ENCODE measurements at places on chromosomes 6 and 20.

- no peak for DNase-seq
These were observed 1192.3 kb upstream of the GJE1 start for GRCh38 chr6:140940251-140940925.

GRCh38 chr20:45223136-45223535 is 2.0 kb downstream of the SEMG2 start:
- DNase-seq = no peak

DNA sequence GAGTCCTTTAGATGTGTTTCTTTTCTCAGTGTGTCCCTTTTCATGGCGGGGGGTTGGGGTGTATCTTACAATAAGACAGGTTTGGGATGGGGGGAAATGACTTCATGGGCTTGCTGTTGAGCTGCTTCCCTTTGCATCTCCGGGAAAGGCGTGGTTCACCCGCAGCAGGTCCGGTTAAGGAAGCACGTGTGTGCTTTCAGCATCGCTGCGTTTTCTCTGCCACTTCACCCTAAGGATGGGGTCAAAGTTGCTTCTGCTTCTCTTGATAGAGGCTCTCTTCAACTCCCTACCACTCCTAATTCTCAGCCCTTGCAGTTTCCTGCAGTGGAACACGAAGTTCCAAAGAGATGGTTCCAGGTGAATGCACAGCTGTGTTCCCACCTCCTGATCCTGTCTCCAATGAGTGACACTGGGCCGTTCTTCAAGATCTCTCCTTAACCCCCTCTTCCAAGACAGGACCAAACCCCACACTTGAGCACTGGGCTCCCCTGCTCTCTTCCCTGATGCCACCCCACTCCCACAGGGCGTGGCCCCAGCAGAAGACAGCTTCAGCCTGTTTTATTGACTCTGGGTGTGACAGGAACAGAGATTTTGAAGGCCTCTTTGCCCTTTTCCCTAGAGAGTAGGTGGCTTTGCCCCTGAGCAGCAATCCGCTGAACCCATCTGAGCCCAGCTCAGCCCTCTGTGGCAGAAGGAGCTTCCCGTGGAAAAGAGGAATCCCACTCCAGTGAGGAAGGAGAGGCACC is 85.2 kb downstream of the PLEKHG1 start:
- DNase-seq = no peak

- DNase-seq = no peak
These were observed 1.5 kb upstream of the FAM83D start for GRCh38 chr20:38924718-38925117.

DNA sequence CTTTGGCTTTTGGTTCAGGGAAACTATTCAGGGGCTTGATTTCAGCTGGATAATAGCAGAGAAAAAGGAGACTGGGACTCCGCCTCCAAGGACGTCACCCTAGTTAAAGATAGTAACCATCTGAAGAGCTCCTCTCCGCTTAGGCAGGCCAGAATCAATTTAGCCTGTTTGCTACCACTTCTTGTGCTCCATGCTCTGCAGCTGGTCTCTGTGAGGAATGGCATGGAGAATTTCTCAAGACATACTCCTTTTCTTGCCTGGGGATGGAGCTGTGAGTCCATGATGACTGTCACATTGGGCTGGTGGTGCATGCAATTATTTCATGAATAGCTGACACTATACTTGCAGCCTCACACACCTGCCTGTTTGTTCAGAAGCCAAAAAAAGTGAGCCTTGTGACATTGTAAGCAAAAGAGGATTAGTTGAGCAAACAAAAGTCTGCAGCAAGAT is 61.4 kb downstream of the TXLNB start:
- no peak for DNase-seq

DNA sequence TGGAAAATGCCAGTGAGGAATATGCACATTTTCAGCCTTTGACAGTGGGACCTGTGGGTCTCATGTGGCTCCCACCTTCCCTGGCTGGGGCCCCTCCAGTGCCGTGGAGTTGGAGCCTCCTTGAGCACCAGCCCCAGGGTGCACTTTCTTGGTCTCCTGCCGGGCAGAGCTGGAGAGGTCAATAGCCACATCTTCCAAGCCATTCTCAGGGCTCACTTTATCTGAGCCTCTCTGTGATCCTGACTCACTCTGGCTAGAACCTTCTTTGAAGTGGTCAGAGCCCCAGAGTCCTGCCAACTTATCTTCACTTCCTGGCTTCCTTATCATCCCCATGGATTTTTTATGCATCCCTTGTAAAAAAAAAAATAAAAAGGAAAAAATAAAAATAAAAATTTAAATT is 5.7 kb downstream of the VSX1 start:
- no peak for DNase-seq

DNA sequence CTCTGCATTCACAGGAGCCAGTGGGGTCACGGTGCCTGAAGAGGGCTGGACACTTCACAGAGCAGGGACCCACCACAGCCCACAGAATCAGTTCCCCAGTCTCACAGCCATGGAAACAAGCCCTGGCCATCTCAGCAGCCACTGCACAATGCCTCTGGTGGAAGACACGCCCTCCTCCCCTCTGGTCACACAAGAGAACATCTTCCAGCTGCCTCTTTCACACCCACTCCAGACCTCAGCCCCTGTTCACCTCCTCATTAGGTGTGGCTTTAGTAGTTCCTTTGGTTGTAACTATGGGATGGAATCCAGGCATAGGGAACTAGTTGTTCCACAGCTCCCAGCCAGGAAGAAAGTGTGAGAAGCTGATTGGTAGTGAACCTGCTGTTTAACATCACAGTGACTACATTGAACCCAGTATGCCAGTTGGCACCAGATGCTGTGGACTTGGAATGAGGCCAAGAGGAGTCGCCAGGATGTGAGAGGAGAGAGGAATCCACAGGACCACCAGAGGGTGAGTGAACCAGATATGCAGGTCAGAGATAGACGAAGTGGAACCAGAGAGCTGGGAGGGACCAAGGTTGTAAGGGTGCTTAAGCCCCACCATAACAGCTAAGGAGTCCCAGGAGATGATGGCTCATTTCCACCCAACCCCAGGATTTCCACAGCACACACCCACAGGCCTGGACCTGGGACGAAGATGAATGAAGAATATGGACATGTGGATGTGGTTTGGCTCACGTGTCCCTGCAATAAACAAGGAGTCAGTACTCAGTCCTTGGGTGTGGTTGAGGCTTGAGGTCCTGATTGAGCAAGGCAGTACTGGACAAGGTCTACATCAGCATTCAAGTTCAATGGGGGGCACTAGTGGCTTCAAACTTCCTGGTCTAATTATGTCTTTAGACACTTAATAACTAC is 8.8 kb upstream of the BTN3A3 start:
- no peak for DNase-seq

GRCh38 chr6:10460096-10460495 is 45.2 kb upstream of the TFAP2A start:
- no peak for DNase-seq

DNA sequence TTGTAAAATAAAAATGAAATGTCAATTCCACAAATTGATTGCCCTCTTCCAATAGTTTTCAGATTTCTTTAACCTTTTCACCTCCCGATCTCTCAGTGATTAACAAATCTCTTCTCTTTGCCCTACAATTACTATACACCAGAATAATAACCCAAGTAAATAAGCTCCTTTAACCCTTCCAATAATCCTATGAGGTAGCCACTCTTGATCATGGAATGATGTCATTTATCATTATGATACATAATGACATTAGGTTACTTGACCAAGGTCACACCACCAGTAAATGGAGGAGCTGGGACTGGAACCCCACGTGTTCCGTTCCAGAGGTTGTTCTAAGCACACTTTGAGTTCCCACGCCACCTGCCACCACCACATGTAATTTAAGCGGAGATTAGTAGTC is 54.8 kb downstream of the ADAT2 start:
- no peak for DNase-seq

DNA sequence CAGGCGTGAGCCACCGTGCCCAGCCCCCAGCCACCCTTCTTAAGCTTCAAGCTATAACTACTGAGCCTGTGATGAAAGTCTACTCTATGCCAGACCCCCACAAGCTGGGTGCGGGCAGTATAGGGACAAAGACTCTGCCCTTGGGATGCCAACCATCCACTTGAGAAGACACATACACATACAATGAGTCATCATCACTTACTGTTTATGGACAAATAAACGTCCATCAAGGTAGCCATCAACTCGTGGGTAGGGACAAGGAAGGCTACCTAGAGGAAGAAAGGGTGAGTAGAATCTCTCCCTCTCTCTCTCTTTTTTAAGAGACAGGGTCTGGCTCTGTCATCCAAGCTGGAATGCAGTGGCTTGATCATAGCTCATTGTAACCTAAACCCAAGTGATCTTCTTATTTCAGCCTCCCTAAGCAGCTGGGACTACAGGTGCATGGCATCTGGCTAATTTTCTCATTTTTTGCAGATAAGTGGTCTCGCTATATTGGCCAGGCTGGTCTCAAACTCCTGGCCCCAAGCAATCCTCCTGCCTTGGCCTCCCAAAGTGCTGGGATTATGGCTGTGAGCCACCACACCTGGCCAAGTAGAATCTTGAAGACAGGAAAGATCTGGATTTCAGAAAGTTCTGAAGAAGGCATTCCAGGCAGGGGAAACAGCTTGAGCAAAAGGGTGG is 2.6 kb upstream of the TP53INP2 start:
- DNase-seq = no peak

- DNase-seq = no peak
These were observed 329.5 kb upstream of the KHDRBS2 start for GRCh38 chr6:62615366-62616015.

- DNase-seq = no peak
These were observed 57.0 kb downstream of the PPP1R3G start for GRCh38 chr6:5142131-5142530.

- peak; percentile 5 for DNase-seq
These were observed 780 bp downstream of the ZCCHC3 start for GRCh38 chr20:297925-298775.

DNA sequence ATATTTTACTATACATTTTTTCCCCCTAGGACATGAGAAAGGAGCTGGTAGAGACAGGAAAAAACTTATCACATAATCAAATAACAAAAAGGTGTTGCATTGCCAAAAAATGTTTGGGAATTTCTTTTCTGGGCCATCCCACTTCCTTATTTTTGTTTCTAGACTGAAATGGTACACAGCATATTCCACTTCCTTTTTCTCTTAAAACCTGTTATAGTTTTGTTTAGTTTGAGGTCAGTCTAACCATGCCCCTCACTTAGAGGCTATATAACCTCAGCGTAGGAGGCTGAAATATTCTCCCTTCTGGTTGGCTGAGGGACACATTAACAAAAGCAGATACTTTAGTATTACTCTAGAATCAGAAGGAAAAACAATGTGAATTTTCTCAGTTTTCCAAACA is 323.9 kb downstream of the GJA1 start:
- no peak for DNase-seq

- no peak for DNase-seq
These were observed 3.3 kb downstream of the CAPN11 start for GRCh38 chr6:44161997-44162338.

DNA sequence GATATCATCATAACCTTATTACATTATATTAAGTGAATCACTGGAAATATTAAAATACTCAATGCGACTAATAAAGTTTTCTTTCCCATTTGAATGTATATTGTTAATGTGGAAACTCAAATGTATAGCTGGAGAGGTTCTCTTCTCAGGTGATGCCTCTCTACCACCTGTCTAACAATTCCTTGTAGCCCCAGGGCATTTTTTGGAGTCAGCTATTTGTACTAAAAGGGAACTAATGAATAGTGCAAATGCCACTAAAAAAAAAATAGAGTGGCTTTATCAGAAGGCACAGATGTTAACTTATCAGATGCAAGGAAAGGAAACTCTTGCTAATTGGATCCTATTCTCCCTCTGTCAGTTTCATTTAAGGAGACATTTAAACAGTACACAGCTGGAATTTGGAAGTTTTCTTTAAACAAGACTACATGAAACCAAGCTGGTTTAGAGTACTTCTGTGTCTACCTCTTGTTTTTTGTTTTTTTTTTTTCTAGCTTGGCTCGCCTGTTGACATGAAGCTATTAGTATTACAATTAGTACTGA is 897.0 kb upstream of the SLC35B3 start:
- no peak for DNase-seq

- DNase-seq = no peak
These were observed 43.1 kb downstream of the SLC17A5 start for GRCh38 chr6:73610444-73611275.

- DNase-seq = no peak
These were observed 42.5 kb downstream of the SESN1 start for GRCh38 chr6:109052018-109052651.

DNA sequence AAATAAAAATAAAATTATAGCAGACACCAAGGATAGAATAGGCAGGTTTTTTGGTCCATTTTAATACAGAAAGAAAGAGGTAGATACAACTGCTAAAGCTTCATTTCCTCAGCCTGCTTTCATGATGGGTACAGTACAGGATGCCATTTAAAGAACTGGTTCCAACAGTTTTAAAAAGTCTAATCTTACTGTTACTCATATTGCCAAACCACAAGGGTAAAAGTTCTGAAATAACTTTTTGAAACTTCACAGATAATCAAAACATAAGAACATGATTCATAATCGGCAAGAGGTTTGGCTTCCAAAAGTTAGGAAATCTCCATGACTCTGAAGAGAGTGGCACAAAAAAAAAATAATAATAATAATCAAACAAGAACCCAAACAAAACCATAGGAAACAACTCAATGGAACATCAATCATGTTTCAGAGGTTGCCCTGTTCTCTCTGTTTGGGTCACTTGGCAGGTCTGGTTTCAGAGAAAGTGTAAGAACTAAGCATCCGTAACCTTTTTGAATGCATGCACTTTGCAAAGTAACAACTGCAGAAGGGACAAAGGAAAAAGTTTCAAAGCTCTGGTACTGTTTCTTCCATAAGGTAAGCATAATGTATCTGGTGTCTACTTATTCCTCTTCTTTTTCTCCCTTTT is 79.7 kb downstream of the SMLR1 start:
- DNase-seq = no peak

- peak; percentile 43 for DNase-seq
These were observed 66.7 kb downstream of the RPP21 start for GRCh38 chr6:30411515-30412207.

DNA sequence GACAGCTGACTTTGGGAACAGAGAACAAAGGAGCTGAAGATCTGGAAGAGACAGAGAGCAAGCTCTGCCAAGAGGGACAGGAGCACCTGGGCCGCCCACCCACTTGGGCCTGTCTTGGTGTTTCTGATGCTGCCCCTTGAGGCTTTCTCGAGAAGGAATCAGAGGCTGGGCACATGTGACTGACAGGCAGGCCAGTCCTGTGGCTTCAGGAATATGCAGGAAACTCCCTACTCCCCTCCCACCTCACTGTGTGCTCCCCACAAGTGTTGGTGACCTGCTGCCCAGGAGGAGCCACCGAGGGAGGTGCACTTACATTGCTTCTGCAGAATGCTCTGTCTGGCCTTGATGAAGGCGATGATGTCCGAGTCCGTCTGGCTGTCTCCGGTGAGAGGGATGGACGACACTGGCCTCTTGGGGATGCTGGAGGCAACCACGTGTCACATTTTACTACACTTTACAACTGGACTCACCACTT is 20.9 kb upstream of the KCNK16 start:
- DNase-seq = no peak

DNA sequence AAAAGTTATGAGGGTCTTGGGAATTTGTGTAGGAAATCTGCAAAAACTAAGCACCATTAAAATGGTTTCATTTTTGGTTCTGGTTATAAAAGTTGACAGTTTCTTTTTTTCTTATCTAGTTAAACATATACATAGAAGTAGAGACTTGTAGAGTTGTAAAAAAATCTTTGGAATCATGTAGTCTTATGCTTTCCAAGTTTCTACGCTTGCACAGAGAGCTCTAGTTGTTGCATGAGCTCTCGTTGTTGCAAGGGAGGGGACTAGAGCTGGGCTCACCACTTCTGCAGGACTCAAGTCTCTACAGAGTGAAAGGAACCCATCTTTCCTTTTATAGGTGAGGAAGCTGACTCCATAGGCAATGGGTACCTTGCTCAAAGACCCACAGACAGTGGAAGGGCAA is 21.6 kb upstream of the CCN2 start:
- DNase-seq = no peak
